ENCODE measurements at places on chromosomes 5 and 9.

- DNase-seq = peak; percentile 54
Measured at GRCh38 chr5:67305913-67306710, 109.5 kb upstream of the CD180 start.

GRCh38 chr9:101536938-101537337 is 3.3 kb downstream of the RNF20 start:
- DNase-seq = peak; percentile 48

DNA sequence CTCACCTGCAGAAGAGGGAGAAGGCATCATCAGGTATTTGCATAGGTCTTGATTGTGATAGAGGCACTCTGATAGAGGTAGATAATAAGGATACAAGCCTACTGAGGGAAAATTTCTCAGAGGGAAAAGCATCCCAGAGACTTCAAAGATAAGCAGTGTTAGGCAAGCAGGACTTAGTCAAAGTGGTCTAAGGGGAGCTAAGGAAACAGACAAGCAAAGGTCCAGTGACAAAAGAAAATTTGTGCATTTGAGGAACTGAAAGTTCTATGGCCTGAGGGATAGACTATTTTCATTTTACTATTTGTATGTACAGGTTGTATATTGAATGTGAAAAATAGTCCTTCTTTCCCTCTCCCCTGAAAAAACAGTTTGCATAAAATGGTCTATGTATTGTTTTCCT is 27.4 kb downstream of the OXCT1 start:
- no peak for DNase-seq

GRCh38 chr5:59149271-59149670 is 566.4 kb downstream of the RAB3C start:
- no peak for DNase-seq

GRCh38 chr5:39755986-39756385 is 331.2 kb upstream of the DAB2 start:
- peak; percentile 97 for DNase-seq

DNA sequence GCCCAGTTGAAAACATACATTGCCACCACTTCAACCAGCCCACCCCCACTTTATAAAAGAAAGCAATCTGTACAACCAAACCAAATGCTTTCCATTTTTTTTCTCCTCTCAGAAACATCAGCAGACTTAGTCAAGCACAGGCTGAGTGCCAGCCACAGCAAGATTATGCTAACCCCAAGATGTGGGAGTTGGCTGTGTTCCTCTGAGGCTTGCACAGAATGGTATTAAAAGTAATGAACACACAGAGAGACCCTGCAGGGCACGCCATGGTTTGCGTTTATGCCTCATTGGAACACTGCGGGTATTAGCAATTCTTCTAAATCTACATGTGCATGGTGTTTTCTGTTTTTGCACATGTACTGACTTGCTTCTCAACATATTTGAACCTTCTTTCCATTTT is 419.9 kb upstream of the GRAMD2B start:
- DNase-seq = peak; percentile 89

- DNase-seq = no peak
Measured at GRCh38 chr5:176594554-176594953, 15.4 kb downstream of the GPRIN1 start.

DNA sequence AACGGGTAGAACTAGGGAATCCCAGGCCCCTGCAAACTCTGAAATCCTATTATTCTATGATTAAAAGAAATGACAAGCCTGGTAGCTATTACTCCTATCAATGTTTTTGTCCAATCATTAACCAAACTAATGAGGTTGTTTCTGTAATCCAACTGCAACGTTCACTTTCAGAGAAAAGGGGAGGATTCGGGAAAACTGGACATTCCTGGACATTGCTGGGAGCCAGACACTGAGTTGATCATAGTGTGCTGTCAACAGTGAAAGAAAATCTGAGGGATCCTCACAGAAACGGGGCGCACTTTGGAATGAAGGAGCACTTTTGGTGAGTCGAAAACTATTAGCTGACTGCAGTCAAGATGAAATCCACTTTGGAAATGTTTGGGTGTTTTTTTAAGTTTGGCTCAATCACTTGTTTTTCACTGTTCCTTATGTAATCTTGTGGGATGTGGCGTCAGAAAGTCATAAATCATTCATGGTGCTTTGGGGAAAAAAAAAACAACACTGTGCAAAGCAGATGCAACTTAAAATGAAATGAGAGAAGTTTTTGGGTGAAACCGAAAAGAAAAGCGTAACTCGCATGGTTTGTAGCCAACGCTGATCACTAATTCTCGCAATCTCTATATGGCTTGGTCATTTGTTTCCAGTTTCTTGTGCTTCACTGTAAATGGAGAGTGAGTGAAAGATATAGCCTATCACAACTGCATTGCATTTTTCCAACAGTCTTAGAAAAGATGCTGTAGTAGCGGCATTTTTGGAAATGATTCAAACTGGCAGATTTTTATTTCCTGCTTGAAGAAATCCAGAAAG is 51.2 kb upstream of the ADRA1B start:
- peak; percentile 27 for DNase-seq

DNA sequence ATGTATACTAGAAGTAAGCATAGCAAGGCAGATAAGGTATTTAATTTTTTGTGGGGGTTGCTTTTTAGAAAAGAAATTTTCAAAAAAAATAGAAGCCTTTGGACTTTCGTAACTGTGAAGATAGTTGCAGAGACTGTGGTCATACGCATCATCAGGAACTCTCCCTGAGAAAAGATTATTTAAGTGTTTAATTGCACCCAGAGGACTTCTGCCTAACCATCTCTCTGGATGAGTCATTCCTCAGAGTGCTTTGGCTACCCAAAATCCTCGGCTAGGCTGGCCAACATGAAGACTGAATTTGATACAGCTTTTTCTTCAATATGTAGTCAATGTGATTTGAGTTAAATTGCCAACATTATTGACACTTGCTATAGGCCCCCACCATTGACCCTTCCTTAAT is 296.4 kb downstream of the TLR4 start:
- no peak for DNase-seq

GRCh38 chr5:108345541-108346171 is 36.2 kb downstream of the FBXL17 start:
- DNase-seq = peak; percentile 54

DNA sequence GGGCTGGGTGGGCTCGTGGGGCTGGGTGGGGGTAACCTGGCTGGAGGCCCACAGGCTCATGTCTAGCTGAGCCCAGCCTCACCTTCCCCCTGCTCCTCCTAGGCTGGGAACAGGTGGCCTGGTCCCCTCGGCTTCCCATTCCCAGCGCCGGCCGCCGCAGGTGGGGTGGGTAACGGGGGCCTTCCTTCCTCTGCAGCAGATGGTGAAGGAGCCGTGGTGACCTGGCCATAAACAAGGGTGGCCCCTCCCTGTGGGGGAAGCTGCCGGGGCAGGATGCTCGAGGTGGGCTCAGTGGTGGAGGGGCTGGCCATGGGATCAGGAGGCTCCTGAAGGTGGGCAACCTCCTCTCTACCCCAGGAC is 41.0 kb upstream of the EGFL7 start:
- no peak for DNase-seq

- no peak for DNase-seq
Measured at GRCh38 chr9:85178474-85178873, 508.9 kb downstream of the NTRK2 start.

DNA sequence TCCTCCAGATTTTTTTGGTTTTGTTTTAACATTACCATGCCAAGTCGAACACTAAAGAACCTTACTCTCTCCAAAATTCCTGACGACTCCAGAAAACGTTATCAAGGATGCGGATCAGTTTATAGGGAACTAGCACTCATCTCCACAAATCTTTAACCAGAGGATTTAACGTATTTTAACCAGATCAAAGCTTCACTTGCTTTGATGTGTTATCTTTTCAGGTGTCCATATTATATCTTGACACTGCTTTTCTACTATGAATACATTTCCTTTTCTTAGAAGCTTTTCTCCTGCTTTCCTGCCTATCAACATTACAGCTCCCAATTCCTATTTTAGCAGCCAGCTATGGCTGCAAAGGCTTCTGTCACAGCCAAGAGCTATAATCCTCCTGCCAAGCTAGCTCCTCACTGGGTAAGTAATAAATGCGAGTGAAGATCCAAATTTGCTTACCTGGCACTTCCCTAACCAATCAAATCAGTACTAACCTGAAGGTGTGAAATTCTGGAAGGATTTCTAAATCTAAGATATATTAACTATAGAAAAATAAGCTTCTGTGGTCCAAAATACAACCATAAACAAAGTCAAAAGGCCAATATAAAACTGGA is 60.2 kb downstream of the CDC14B start:
- no peak for DNase-seq

DNA sequence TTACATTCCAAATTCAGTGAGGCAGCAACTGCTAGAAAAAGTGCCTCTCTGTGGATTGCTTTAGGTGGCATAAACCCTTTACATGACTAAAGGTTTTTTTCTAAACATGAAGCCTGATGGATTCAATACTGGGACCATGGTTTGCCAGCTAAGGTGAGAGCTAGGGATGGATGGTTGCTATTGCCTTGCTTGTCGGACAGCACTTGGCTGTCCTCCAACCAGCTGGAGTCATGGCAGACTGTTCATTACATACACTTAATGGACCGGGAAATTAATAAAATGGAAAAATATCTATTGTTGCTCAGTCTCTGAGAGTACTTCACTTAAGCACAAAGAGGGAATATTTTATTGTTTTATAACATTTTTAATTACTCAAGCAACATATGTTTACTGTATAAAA is 116.9 kb upstream of the TRPC7 start:
- no peak for DNase-seq

DNA sequence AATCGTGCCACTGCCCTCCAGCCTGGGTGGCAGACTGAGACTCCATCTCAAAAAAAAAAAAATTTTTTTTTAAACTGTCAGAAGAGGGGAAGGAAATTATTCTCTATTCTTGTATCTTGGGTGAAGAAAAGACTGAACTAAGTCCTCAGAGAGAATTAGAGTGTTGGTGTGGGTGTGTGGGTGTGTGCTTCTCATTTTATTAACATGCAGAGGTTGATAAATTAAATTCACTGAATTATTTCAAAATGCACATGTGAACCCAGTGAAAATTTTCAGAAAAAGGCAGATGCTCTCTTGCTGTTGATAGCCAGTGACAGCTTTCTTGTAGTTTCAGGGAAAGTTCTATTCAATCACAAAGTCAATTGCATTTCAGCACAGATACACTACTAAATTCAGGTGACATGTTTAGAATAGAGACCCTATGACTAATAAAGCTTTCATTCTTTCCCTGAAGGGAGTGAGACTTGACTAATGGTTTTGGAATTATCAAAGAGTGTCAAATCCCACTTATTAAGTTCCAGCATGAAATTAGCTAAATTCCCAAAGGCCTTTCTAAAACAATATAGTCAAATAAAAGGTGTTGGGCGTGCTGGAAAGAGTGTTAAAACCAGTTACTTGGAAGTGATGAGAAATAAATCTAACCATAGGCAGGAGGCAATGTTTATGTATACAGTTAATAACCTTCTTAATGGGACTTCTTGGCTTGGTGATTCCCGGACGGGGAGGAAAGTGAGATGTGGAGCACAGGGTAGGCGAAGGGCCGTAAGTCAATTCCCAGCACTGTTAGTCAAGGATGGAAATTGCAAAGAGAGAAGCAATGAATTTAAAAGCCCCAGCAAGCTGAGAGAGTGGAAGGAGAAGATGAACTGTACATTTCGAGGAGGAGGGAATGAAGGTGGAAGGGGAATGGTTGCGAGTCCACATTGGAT is 103.2 kb upstream of the SPATA31D4 start:
- peak; percentile 33 for DNase-seq

GRCh38 chr5:10288592-10289219 is 19.0 kb downstream of the CMBL start:
- no peak for DNase-seq

DNA sequence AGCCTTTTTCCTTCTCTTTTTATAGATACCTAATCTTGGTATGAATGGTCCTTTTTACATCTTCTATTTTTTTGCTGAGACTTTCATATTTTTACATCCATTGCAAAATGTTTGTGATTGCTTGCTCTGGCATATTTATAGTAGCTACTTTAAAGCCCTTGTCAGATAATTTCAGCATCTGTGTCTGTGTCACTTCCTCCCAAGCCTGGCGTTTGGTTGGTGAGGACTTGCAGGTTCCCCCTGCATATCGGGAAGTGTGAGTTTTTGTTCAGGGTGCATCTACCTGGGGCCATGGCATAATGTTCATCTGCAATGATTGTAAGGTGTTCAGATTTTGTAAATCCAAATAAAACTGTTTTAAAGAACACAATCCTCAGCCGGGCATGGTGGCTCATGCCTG is 8.9 kb downstream of the FBXW5 start:
- no peak for DNase-seq

- no peak for DNase-seq
Measured at GRCh38 chr5:25459082-25459481, 814.3 kb upstream of the CDH10 start.

DNA sequence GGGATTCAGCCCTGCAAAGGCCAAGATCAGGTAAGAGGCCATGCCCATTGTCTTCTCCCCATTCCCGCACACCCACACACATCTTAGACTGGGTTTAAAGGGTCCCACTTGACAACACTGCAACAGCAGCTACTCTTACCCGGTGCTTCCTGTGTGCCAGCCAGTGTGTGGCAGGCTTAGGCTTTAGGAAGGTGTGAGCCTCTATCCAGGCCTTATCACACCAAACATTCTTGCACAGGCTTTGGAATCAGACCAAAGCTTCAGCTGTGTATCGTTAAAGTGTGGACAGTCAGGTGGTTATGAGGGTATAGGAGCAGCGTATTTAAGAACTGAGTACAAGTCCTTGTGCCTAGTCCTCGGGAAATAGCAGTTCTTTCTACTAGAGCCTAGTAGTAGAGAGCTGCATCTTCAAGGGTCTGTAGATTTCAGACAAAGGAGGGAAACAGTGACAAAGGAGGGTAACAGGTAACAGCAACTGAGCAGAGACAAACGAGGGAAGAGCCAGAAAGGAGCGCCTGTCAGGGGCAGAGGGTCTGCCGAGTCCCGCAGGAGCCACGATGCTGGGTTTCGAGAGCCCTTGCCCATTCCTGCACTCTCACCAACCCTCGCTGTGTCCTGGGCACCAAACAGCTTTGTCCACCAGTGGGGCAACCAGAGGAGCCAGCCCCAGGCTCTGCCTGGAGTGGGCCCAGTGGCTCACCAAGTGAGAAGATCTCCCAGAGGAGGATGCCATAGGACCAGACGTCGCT is 30.9 kb downstream of the CSF1R start:
- no peak for DNase-seq

DNA sequence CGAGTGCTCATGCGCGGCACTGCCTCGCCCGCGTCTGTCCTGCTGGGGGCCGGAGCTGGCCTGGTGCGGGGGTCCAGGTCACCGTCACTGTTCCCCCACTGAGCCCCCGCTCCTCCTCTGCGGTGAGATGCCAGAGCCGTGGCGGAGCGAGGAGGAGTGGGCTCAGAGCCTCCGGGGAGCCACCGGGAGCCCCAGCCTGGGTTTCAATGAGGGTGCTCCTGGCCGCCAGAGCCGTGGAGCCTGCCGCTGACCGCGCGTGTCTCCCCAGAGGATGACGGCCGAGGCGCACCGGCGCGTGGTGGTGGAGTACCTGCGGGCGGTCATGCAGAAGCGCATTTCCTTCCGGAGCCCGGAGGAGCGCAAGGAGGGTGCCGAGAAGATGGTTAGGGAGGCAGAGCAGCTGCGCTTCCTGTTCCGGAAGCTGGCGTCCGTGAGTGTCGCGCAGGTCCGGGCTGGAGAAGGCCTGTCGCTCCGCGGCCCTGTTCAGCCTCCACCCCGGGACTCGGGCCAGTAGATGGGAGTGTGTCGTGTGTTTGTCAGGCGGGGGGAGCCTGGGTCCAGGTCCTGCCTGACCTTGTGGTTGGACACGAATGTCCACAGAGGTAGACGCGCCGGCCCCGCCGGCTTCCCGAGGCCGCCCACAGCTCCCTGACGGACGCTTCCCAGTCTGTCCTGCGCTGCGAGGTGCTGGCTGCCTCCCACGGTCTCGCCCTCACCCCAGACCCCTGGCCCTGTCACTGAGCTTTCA is 22.0 kb downstream of the EXOC3 start:
- DNase-seq = no peak
